ENCODE measurements at places on chromosomes 7 and 10. TPM values are rescaled to one million over a fixed set of nuclear protein-coding genes. Genes with fewer than 3 reads are reported as not detected.

- no peak for DNase-seq
Observed at GRCh38 chr7:131300572-131301466, 26.9 kb upstream of the MKLN1 start.

DNA sequence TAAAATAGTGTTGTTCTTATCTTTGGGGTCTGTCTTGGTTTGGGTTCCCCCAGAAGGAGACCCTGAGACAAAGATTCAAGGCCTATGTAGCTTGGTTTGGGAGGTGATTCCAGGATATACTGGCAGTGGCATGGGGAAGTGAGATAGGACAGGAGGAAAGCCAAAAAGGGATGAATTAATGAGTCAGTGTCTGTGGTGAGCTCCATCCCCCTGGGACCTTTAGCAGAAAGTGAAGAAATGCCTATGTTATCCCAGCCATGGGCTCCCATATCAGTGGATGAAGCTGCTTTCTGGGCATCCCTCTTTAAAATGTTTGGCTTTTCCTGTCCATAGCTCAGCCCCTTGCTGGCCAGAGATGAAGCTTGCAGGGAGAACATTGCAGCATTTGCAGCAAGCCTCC, 217.0 kb upstream of the CTBP2 start:
- no peak for DNase-seq

The PKD2L1 gene
- total RNA-seq: 0.44 TPM

The FBXL13 gene
- total RNA-seq: 3.4 TPM

The STYXL1 gene
- total RNA-seq: 46.3 TPM

The RET gene
- 0.28 TPM for total RNA-seq
